ENCODE measurements at places on chromosomes 13 and 19. TPM values are rescaled to one million over a fixed set of nuclear protein-coding genes. Genes with fewer than 3 reads are reported as not detected.

DNA sequence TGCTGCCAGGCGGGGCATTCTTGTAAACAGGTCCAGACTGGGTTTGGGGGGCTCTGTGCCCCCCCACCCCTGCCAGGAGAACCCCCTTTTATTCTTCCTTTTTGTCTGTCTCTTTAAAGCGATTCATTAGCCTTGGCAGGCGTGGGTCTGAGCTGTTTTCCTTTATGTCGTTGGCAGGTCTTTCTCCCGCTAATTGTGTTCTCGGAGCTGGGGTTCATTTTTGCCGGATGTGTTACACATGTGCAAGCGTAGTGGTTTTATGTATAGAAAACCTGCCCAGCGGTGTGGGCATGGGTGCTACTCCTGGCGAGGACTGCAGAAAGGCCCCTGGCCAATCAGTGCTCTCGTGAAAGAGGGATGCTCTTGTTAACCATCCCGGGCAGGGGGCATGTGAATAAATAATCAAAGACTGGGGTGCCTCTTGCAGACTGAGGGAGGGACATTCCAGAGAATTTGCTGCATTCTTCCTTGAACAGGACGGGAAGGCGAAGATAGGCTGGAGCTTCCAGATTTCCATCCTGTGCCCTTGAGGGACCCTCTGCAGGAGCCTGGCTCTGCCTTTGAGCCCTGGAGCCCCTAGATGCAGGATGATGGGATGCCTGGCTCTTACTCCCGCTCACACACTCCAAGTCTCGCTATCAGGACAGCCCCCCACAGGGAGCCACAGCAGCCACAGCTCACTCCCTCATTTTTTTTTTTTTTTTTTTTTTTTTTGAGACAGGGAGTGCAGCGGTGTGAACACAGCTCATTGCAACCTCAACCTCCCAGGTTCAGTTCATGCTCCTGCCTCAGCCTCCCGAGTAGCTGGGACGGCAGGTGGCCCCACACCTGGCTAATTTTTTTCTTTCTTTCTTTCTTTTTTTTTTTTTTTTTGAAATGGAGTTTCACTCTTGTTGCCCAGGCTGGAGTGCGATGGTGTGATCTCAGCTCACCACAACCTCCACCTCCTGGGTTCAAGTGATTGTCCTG, 14.1 kb downstream of the CARM1 start:
- DNase-seq: no peak

DNA sequence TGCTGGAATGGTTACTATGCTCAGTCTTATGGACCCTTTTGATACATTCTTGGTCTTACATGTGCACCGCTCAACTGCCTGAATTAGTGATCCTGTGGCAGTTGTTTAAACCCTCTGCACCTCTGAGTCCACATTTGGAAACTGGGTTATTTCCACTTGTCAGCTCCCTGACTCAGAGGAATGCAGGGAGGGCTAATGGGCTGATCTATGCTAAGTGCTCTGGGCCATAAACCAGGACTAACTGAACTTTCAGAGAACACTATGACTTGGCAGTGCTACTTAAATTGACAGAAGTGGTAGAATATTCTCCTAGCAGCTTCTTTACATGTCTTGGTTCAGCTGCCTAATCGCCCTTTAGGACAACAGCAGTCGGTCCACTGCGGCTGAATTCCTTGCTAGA, 26.8 kb upstream of the MED4 start:
- DNase-seq: no peak

- DNase-seq: no peak
Observed at GRCh38 chr13:46039411-46040182, 12.9 kb downstream of the ZC3H13 start.

DNA sequence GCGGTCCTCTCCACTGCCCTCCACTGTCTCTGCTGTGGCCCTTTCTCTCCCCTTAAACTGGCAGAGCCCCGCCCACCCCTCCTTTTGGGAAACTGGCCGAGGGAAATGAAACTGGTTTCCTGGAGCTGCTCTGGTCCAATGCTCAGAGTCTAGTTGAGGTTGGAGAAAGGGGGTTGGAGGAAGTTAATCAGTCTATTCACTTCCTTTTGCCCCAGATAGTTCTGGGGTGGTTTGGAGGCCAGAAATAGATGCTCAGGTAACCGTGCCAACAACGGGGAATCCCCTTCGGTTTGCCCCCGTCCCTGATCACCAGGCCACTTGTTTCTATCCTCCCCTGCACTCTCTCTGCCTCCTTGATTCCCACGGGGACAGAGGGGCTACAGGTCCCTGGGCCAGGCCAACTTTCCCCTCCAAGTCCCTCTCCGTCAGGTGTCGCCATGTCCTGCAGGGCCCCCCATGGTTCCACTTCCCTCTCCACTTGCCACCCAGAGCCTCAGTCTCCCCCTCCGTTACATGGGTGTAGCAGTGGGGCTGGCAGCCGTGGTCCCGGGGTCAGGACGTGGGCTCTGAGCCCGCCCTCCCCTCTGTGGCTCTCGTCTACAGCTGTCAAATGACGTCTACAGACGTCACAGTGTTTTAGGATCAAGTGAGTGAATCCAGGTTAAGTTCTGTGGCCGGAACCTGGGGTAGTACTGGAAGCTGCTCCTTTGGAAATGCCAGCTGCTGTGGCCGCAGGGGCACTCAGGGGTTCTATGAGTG, at the start of gene IL4I1:
Gene IL4I1 (minus strand): TSS at position 25 of the 759 bp plus-strand sequence. CDS start 727 bp downstream, outside the sequence.
- DNase-seq: peak; percentile 84

DNA sequence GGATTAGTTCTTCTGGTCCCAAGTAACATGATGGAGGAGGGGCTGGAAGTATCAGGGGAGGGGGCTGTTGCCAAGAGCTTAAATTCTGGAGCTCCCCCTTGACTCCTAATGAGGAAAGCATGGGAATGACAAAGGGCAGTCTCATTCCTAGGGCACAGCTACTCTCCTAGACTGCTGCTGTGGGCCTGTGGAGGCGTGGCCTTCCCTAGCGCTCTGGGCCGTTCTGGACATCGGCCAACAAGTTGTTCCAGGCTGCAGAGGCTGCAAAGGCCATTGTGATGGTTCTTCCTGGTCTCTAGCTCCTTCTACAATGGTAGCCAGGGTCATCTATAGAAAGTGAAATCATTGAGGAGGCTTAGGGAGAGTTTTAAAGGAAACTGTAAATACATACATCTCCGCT, 916.6 kb downstream of the DIAPH3 start:
- DNase-seq: no peak

DNA sequence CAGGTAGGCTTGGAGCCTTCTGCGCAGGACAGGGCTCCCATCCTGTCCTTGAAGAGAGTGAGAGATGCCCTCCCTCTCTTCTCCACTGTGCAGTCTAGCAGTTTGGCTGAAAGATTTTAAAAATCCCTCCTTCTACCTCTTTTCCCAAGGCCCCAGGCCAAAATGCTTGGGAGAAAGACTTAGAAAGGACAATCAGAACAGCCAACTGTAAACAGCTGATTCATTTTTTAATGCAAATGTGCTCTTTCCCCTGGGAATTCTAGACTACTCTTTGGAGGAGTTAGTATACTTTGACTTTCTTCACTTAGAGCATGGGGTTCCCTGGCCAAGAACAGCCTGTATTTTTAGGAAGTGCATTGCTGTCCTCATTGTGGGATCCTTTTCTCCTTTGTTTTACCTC, 398.9 kb downstream of the GPC6 start:
- no peak for DNase-seq

DNA sequence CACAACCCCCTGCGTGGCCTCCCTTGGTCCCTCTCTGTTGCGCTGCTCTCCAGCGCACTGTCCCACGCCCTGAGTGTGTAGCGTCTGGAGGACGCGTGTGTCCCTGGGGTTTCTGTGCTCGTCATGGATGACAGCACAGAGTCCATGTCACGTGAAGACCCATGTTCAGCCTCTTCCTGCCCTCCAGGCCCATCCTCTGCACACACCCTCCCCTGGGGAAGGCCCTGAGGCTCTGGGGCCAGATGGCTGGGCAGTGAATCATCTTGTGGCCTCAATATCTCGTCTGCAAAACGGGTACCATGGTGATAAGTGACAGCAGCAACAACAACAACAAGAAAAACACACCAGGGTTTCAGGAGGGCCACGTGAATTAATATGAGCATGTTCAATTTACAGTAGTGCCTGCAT, 71.5 kb upstream of the ARHGEF7 start:
- DNase-seq: no peak

GRCh38 chr13:99144306-99144705, 56.3 kb upstream of the UBAC2 start:
- DNase-seq: no peak

Gene TPP2
- 62.4 TPM for total RNA-seq

Gene NFIX
- total RNA-seq: 1.8 TPM

Gene MBD3L2
- not detected for total RNA-seq

Gene METTL21C
- total RNA-seq: not detected

Gene ATCAY
- total RNA-seq: 0.39 TPM

Gene KCNJ14
- 2.3 TPM for total RNA-seq
